ENCODE measurements at places on chromosomes 7 and 10. TPM values are rescaled to one million over a fixed set of nuclear protein-coding genes. Genes with fewer than 3 reads are reported as not detected.

The ZNF248 gene
- 8.5 TPM for total RNA-seq

The PPA1 gene
- 147 TPM for total RNA-seq

DNA sequence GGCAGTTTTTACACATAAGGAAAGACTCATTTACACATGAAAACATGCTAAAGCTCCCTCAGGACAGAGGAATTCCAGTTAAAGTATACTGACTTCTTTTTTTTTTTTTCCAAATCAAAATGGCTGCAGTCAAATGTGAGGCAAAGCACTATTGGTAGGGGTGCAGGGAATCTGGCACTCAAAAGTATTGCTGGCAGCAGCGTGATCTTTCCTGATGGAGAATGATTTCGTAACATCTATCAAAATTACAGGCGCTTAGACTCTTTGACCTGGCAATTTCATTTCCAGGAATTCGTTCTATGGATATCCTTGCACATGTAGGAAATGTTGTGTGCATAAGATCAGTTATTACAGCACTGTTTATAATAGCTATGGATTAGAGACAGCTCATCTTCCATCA is 65.7 kb downstream of the VSTM4 start:
- H3K36me3 ChIP-seq, result no peaks in the 10 kb centered on the region
- H3K4me1 ChIP-seq, result no peaks in the 10 kb centered on the region
- no peak for DNase-seq
- no peak overlapping the region for H3K27ac ChIP-seq
- H3K4me3 ChIP-seq, result no peak overlapping the region
- no peaks in the 10 kb centered on the region for H3K27me3 ChIP-seq

DNA sequence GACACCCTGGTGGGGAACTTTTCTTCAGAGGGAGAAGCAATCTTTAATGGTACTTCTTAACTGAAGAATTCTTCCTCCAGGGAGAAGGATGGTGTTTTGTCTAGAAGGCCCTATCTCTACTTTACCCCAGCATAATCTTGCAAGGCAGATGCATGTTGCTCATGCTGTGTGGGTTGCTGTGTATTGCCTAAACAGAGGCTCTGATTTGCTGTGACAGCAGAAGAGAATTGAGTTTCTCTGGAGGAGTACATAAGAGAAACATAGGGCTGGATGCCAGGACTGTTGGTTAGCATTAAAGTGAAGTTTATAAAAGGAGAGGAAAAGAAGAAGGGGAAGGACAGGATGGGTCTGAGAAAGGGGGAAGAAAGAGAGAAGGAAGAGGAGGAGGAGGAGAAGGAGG is 248.1 kb upstream of the HPS1 start:
- no peak for DNase-seq
- H3K4me3 ChIP-seq, result no peak overlapping the region
- H3K27me3 ChIP-seq, result no peaks in the 10 kb centered on the region
- no peaks in the 10 kb centered on the region for H3K36me3 ChIP-seq
- no peaks in the 10 kb centered on the region for H3K4me1 ChIP-seq

- no peak overlapping the region for H3K27ac ChIP-seq
- DNase-seq, result no peak
- no peaks in the 10 kb centered on the region for H3K27me3 ChIP-seq
Measured at GRCh38 chr10:120969219-120969645, 118.1 kb downstream of the WDR11 start.

The OPALIN gene
- not detected for total RNA-seq

DNA sequence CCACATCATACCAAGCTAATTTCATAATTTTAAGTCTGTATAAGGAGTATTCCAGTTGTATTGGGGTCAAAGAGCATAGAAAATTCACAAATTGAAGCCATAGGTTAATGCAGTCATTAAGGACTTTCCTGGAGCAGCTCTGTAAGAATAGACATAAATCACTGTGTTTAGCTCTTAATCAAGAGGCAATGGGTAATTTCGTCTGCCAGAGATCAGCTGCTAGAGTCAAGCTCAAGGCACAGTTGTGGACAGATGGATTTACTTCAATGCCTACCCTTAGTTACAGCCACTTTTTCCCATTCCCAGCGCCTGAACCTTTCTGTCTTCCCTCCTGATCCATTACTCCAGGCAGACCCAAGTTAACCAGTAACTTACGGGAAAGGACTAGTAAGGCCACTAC is 40.6 kb upstream of the AGBL3 start:
- no peaks in the 10 kb centered on the region for H3K4me1 ChIP-seq
- DNase-seq, result no peak
- no peak overlapping the region for H3K4me3 ChIP-seq
- H3K27me3 ChIP-seq, result no peaks in the 10 kb centered on the region

- no peak overlapping the region for H3K27ac ChIP-seq
- no peak for DNase-seq
- H3K36me3 ChIP-seq, result no peaks in the 10 kb centered on the region
- H3K27me3 ChIP-seq, result no peaks in the 10 kb centered on the region
Measured at GRCh38 chr7:36958111-36958733, 233.9 kb upstream of the AOAH start.

The GFRA1 gene
- total RNA-seq, result 3.2 TPM

The PNLIPRP3 gene
- not detected for total RNA-seq

- no peaks in the 10 kb centered on the region for H3K27me3 ChIP-seq
- no peaks in the 10 kb centered on the region for H3K36me3 ChIP-seq
- no peak overlapping the region for H3K27ac ChIP-seq
- DNase-seq, result peak; percentile 6
- no peak overlapping the region for H3K4me3 ChIP-seq
- H3K4me1 ChIP-seq, result peaks cover 13% of the 10 kb centered on the region
Measured at GRCh38 chr10:12499076-12499986, 150.0 kb downstream of the CAMK1D start.

All from upper lobe of left lung (tissue), 6 donors.